ENCODE measurements at places on chromosomes 2 and 18.

- no peak for DNase-seq
Measured at GRCh38 chr2:48161628-48162027, 255.3 kb upstream of the FBXO11 start.

DNA sequence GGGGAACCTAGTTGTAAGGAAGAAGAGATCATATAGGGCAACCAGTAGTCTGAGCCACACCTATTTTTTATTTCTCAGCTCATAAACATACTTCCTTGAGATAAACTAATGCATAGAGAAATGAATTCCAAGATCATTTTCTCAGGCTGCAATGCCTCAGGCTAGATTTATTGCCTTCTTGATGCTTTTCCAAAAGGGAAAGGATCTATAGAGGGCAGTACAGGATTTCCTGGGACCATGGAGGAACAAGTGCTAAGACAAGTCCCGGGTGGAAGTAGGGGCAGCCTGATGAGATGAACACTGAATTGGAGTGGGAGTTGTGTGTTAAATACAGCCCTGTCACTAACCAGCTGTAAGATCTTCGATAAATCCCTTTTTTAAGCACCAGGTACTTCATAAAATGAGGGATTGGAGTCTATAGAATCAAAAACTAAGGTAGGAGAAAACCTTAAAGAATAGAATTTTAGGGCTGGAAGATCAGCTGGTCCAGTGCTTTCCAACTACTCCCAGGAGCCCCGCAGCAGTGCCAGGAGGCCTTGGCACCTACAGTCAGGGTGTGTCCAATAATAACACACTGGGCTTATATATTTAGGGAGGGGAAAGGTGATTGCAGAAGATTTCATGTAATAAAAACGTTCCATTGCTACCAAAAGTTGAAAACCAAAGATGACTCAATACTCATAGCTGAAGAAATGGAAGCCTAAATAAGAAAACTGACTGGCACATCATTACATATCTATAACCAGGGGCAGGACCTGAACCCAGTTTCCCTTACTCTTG, 58.1 kb downstream of the SERTAD2 start:
- DNase-seq, result no peak

- no peak for DNase-seq
Measured at GRCh38 chr2:15520346-15520745, 40.8 kb downstream of the NBAS start.

- DNase-seq, result no peak
Measured at GRCh38 chr2:223055140-223055539, 3.1 kb downstream of the KCNE4 start.
